HEK293T (cell line): ENCODE measurements at places on chromosomes 5 and 9.

- no peak for DNase-seq
Observed at GRCh38 chr9:1383899-1384455, 333.8 kb downstream of the DMRT2 start.

GRCh38 chr9:32625320-32625719, 10.1 kb downstream of the TAF1L start:
- DNase-seq, result no peak

- no peak for DNase-seq
Observed at GRCh38 chr9:130965680-130966079, 26.6 kb upstream of the FIBCD1 start.

- DNase-seq, result no peak
Observed at GRCh38 chr5:31827867-31828266, 188.9 kb downstream of the PDZD2 start.

- no peak for DNase-seq
Observed at GRCh38 chr5:54743997-54744788, 226.6 kb downstream of the SNX18 start.

- DNase-seq, result no peak
Observed at GRCh38 chr5:123059455-123059854, 22.9 kb upstream of the PPIC start.

DNA sequence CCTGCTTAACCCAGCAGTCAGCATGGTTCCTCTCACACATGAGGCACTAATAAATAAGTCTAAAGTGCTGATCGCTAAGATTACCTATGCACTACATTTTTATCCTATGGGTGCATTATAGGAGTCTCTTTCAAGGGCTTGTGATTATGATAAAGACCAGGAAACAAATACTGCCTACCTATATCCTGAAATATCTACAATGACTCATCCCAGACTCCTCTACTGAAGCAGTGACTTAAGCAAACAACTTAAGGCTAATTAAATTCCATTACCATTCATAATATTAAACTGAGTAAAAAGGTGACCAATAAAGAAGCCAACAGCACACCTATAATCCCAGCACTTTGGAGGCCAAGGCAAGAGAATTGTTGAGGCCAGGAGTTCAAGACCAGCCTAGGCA, 338.4 kb downstream of the DNAH5 start:
- DNase-seq, result no peak

DNA sequence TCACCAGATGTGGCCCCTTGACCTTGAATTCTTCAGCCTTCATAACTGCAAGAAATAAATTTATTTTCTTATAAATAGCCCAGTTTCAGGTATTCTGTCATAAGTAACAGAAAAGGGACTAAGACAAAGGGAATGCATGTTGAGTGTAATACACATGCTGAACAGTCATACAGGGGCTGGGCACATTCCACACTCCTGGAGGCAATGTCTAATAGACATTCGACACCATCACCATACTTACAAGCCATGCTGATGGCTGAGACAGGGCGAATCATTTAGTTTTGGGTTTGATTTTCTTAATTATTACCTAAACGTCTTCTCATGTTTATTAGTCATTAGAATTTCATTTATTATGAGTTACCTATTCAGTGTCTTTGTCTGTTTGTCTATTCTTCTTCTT, 68.5 kb downstream of the TENT4A start:
- no peak for DNase-seq

- DNase-seq, result no peak
Observed at GRCh38 chr9:129209109-129209508, 31.0 kb upstream of the IER5L start.

- DNase-seq, result peak; percentile 48
Observed at GRCh38 chr5:63963080-63963735, 963 bp upstream of the HTR1A start.

- no peak for DNase-seq
Observed at GRCh38 chr5:56829137-56829908, 14.0 kb downstream of the MAP3K1 start.

- DNase-seq, result no peak
Observed at GRCh38 chr9:81070689-81071088, 618.7 kb downstream of the TLE1 start.

DNA sequence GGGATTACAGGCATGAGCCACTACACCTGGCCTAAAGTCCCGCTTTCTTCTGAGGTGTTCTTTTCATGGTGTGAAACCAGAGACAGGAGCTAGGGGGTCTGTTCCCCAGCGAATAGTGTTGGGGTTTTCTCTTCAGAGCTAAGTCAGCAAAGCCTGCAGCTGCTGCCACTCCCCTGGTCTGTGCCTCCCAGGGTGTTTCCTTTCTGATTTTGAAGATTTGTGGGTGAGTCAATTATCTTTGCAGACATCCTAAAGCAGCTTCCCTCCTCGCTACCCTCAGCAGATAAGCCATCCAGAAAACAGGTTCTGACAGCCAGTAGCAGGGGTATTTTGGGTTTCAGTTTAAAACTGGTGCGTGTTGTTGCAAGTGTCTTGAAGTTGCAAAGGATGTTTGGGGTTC, 72.0 kb upstream of the IQGAP2 start:
- no peak for DNase-seq

GRCh38 chr9:131950487-131950886, 129.2 kb downstream of the MED27 start:
- DNase-seq, result no peak

- no peak for DNase-seq
Observed at GRCh38 chr5:157327771-157328170, 61.8 kb downstream of the CYFIP2 start.

DNA sequence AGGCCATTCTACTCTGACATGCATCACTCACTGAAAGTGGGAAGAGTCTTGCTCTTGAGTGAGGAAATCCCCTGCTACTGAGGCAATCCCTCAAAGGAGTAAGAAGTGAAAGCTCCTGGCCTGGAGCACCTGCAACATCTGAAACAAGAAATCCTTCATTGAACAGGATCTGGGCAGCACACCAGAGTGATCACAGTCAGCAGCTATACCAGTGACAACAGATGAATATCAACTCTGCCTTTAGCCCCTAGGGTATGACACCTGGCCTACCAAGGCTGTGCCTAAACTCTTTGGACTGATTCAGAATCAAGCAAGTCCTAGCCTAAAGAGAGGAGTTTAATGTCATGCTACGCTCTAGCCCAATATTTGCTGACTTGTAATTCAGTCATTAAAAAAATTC, 156.2 kb upstream of the CCDC152 start:
- DNase-seq, result no peak

DNA sequence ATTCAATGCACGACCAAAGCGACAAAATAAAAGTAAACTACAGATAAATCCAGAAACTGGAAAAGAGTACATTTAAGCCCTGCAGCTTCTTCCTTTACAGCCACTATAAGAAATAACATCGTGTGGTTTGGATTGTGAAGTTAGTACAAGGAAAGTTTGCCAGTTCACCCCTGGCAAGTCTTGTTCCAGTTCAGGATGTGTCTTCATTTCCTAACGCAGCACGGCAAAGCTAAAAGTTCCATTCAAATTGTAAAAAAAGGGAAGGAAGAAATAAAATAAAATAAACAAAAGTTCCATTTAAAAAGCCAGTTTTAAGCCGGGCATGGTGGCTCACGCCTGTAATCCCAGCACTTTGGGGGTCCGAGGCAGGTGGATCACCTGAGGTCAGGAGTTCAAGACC, 83.3 kb upstream of the RETREG1 start:
- no peak for DNase-seq

GRCh38 chr9:78278801-78279200, 18.1 kb upstream of the PSAT1 start:
- DNase-seq, result no peak

DNA sequence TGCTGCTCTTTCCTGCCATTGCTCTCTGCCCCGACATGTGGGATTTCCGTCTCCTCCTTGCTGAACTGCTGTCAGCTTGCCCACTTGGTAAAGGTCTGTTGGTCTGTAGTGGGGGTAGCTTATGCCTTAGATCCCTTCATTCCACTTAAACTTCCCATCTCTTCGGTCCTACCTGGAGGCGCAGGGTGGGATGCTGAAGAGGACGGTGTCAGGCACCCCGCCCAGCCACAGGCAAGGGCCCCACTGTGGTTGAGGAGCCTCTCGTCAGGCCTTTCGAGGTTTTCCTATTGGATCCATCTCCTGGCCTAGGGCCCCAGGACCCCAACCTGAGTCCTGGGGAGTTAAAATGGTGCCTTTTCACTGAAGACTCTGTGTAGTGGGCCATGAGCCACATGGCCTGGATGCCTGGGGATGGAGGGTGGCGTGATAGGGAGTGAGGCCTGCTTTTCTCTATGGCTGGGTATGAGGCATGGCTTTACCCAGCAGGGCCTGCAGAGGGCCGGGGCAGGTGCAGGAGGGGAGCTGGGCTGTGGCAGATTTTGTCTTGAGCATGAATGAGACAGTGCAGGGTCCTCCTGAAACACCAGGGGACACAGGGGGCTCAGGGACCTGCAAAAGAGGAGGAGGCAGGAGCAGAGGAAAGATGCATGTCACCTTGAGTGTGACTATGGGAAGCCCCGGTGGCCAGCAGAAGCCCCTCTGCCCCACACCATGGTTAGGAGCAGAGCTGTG, 25.8 kb upstream of the RNF130 start:
- DNase-seq, result no peak

- no peak for DNase-seq
Observed at GRCh38 chr5:138832218-138832617, 42.9 kb downstream of the LRRTM2 start.

- no peak for DNase-seq
Observed at GRCh38 chr9:87464110-87464991, 33.3 kb upstream of the DAPK1 start.
